ENCODE measurements at places on chromosomes 7 and 10.

- DNase-seq: no peak
Observed at GRCh38 chr7:149751043-149751775, 22.2 kb downstream of the ZNF467 start.

DNA sequence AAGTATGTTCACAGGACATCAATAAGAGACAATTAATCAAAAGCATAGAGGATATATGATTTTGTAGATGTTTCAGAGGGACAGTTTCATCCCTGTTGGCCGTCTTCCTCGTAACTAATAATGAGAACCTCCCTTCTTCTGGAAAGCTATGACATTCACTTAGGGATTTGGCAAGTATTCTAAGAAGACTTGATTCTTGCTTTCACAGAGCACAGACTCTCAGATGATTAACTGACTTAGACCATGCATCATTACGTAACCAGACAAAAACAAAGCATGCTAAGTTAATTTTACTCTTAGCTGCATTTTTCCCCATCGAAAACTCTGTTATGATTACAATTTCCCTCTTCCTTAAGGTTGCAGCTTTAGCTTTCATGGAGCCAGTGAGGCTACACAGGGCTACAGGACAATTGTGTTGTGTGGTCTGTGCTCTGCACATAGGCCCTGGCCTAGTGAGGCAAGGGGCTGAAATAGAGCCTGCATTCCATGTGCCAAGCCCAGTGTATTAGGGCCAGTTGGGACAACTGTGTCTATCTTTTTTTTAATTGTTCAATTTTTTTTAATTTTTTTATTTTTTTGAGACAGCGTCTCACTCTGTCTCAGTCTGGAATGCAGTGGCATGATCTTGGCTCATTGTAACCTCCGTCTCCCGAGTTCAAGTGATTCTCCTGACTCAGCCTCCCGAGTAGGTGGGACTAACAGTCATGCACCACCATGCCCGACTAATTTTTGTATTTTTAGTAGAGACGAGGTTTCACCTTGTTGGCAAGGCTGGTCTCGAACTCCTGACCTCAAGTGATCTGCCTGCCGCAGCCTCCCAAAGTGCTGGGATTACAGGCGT lies 105.3 kb downstream of the PLXDC2 start:
- no peak for DNase-seq

DNA sequence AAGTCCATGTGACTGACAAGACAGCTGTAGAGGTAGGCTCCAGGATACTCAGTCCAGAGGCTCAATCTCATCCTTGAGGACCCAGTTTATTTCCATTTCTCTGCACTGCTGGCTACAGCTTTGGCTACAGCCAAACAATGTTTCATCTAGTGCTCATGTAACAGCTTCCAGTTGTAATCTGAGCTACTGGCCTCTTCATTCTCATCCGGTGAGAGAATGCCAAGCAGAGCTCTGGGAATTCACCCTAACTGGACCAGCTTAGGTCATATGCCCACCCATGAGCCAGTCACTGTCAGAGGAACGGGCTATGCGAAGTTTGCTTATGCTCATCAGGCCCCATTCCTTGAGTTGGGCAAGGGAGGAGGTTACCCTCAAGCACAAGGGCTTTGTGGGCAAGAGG lies 192.9 kb downstream of the EVX1 start:
- DNase-seq: no peak

GRCh38 chr7:77498659-77499379 lies 38.3 kb upstream of the PTPN12 start:
- no peak for DNase-seq

DNA sequence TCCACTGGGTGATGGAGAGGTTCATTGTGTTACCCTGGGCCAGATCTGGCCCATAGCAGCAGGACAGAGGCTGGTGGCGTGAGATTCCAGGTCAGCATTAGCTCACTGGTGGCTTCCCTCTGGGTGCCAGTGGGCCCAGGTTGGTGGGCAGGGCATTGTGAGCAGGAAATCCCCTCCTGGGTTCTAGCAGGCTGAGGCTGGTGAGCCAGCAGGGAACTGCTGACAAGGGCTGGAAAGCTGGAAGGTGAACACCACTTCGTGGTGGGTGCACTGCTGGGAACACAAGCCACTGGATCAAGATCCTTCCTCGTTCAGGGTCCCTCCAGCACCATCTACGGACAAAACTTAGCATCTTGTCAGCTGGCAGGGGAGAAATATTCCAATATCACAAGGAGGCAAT lies 259.2 kb upstream of the FZD1 start:
- DNase-seq: no peak
